ENCODE measurements at places on chromosomes 12 and 14.

- DNase-seq = no peak
Measured at GRCh38 chr14:94340533-94340932, 17.4 kb upstream of the SERPINA6 start.

DNA sequence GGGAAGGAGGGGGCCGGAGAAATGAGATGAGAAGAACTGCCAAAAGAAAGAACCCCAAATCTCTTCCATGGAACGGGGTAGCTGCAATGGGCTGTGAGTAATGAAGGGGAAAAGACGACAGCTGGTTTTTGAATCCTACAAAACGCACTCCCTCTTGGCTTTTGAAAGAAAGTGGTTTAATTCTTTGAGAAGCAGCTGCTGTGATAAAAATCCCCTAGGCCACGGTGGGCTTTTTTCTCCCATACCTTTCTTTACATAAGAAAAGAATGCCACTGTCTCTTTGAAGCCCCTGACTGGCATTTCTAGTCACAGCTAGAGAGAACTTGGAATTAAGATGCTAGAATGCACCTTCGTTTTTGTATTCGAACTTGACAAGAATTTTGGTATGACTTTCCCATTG lies 486.1 kb downstream of the GLT1D1 start:
- no peak for DNase-seq

DNA sequence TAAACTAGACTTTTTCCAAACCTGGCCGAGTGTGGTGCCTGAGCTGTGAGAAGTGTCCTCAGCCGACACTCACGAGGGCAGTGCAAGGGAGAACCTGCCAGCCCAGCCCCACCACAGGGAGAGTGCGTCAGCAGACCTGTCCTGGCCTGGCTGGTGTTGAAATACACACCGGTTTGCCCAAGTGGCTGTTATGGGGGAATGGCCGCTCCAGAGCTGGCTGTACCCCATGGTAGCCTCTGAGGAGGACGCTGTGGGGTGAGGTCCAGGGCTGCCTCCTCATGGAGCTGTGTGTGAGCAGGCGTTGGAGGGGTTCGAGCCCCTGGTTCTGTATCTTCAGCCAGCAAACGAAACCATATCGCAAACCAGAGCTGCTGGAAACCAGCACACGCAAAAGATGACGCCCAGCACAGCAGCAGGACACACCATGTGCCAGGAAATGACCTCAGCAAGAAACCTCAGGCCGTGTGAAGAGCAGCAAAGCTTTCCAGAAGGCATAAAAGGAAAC lies 9.4 kb downstream of the ANKRD9 start:
- DNase-seq = no peak

GRCh38 chr14:22974530-22975313 lies 7.6 kb downstream of the AJUBA start:
- DNase-seq = peak; percentile 38

DNA sequence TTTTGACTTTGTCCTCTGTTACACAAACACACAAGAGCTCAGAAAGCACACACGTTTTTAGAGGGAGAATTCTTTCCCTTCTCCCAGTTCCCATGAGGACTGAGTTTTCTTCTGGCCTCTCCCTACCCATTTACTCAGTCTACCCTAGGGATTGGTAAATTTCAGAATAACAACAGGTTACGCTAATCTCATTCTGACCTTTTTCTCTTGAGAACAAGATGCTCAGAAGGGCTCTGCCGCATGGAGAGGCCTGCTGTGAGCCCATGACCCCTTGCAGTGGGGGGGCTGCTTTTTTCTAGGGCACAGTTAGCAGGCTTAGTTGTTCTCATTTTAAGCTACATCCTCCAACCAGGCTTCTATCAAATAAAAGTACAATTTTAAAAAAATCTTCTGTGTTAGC lies 69.5 kb downstream of the GPR135 start:
- DNase-seq = no peak

DNA sequence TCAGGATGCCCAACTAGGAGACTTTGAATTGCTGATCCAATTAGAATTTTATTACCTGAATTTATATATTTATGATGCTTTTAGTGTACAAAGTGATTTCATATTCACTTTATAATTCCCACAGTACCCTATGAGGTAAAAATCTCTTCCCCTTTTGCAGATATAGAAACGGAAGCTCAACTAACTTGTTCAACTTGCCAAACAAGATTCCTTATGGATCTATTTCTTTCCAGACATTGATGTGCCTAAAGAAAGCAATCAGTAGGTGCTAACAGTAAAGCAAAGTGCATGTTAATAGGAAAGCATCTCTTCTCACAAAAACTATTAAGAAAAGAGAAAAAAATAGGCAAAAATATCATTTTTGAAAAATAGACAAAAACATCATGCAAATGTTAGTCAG lies 65.9 kb upstream of the PPP1R12A start:
- no peak for DNase-seq

- DNase-seq = peak; percentile 42
Measured at GRCh38 chr12:94650143-94651056, at the start of gene TMCC3. TMCC3 (minus strand) TSS chr12:94650557; CDS start chr12:94650430, 127 bp downstream.

DNA sequence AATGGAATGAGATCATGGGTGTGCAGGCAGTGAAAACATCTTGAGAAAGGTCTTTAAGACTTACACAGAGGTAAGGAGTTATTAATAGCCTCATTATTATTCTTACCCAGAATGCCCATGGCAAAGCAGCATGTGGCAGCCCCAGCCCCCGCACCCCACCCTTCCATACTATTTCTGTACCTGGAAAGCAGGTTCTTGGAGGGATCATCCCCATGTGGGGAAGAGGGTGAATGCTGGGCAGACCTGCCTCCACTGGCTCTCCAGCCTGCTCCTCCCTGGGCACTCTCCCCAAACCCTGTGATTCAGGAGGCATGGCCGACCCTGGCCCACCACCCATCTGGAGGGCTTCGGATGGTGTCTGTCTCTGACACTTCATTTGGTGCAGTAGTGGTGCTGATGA lies 28.3 kb downstream of the NPC2 start:
- no peak for DNase-seq

- DNase-seq = peak; percentile 33
Measured at GRCh38 chr12:123139926-123140675, 10.8 kb downstream of the PITPNM2 start.

GRCh38 chr14:91649930-91650329 lies 82.0 kb downstream of the CATSPERB start:
- DNase-seq = peak; percentile 57

- DNase-seq = no peak
Measured at GRCh38 chr14:72503696-72504368, 390.1 kb downstream of the DPF3 start.

DNA sequence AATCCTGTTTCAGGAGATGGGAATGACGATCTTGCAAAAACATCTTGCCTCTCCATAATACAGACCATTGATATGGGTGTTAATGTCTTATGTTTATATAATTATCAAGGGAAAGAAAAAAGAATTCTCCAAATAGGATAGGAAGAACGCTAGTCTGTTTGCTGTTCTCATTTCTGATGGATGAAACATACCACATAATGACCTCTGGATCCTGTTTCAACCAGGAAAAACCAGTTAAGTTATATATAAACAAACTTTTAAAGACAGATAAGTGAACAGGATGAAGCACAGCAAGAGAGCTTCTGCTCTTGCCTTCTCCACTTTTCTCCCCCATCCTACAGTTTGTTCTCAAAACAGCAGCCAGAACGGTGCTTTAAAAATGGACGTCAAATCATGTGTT lies 27.8 kb downstream of the COQ6 start:
- DNase-seq = no peak

- no peak for DNase-seq
Measured at GRCh38 chr12:116196226-116196625, 81.3 kb downstream of the MED13L start.

DNA sequence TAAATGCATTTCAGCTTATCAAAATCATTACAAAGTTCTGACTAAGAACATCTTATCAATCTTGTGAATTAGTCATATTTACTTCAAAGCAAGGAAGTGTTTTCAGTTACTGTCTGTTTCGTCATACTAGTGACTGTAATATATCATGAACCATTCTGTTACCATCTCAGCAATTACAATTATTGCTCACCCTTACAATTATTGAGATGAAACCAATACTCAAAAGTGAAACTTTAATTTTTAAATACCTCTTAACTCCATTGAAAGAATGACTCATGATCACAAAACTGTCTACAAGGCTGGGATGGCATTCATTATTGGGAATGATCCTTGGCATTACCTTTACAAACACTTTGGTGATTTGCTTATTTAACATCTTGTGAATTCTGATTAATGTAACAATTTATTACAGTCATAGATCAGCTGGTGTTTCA lies 90.3 kb downstream of the RPS6KA5 start:
- no peak for DNase-seq

- DNase-seq = no peak
Measured at GRCh38 chr12:64782191-64782876, 23.1 kb upstream of the GNS start.

GRCh38 chr12:119589634-119590033 lies 3.9 kb upstream of the TMEM233 start:
- no peak for DNase-seq

DNA sequence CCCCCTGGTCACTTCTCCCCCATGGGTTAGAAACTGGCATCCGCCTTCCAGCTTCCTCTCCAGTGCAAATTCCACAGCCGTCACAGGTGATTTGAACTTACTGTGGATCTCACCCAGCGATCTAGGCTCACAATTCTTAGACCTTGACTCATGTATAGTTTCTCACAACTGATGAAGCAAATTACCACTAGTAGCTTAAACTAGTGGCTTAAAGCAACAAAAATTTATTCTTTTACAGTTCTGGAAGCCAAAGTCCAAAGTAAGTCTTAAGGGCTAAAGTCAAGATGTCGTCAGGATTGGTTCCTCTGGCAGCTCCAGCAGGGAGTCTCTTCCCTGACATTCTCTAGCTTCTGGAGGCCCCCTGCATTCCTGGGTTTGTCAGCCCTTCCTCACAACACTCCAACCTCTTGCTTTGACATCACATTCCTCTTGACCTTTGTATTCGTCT lies 117.4 kb downstream of the KTN1 start:
- DNase-seq = no peak

DNA sequence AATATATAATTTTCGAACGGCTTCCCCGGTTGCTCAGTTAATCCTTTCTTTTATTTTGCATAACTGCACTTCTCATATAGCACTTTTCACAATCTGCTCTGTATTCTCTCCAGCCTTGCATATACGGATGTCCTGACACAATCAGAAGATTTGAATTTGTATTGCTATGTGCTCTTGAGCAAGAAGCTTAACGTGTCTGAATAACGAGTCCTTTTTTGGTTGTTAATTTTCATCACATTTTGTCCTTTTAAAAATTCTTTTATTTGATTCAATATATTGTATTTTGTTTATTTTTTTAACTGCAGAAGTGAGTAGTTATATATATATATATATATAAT lies 17.6 kb downstream of the A2M start:
- DNase-seq = no peak

GRCh38 chr12:99386907-99387306 lies 260.6 kb upstream of the GARIN6 start:
- DNase-seq = peak; percentile 70

DNA sequence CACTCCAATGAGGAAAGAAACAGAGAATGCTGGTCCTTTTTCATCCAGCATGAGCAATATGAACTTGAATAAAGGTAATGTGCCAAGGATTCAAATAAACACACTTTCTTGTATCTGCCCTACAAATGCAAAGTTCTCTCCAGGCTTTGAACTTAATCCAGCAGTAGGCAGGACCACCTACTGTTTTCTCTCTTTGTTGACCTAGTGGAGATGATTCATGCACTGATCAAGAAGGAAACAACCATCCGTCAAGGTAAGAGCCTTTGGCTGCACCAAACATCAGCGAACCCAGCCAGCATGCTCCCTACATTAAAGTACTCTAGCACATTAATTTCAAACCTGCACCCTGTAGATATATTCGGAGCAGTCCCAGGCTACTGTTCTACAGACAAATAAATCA lies 489.3 kb downstream of the GALC start:
- DNase-seq = no peak

DNA sequence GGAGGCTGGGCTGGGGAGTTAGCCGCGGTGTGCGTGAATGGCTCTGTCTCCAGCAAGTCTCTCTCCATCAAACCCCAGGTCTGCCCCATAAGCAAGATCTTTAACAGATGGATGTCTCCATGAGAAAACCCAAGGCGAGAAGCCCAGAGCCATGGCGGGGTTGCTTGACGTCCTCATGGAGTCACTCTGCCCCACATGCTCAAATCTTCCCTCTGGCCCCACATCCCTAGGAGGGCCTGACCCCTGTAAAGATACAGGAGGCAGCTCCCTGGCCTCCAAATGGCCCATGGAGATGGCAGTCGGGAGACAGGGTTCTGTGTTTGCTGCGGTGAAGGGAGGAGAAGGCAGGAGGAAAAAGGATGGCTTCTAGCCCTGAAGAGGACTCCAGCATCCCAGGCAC lies 49.3 kb downstream of the C14orf132 start:
- DNase-seq = no peak

DNA sequence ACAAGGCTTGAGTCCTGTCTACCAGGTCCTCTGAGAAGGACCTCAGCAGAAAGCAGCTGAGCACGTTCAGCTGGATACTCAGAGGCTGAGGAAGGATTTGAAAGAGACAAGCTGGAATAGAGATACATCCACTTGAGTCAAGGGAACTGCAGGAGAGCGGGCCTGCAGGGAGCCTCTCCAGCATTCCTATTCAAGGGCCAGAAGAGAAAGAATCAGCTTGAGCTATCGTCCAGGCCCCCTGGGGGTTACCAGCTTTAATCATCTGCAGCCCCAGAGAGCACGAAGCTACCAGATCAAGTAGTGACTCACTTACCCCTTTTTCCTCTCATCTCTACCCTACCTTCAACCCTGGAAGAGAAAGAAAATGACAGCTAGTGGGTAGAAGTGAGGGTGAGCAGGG lies 80.9 kb downstream of the NDUFA12 start:
- no peak for DNase-seq

- no peak for DNase-seq
Measured at GRCh38 chr12:117360551-117361346, 677 bp downstream of the NOS1 start.

GRCh38 chr12:124646385-124647230 lies 79.2 kb upstream of the NCOR2 start:
- DNase-seq = no peak

- DNase-seq = peak; percentile 99
Measured at GRCh38 chr12:32115404-32116104, 8.9 kb downstream of the BICD1 start.
